GF-D8 (cell line): ENCODE measurements at places on chromosomes 11 and 22.

DNA sequence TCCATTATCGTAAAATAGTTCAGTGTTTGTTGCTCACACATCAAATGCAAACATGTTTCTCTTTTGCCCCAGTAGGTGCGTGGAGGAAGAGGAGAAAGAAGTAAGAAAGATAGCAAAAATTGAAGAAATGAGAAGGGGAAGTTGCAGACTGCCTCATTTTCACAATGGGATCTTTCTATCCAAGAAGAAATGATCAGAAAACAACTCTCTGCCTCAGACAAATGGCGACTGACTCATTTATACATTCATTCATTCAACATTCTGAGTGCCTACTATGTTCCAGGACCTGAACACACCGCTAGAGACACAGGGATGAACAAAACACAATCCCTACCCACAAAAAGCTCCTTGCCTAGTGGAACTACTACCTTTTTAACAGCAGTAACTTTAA, 367 bp downstream of the HPS5 start:
- DNase-seq, result no peak

GRCh38 chr11:63915961-63916836, 765 bp downstream of the RCOR2 start:
- DNase-seq, result no peak

GRCh38 chr22:46146329-46146728, 4.0 kb upstream of the PPARA start:
- no peak for DNase-seq

DNA sequence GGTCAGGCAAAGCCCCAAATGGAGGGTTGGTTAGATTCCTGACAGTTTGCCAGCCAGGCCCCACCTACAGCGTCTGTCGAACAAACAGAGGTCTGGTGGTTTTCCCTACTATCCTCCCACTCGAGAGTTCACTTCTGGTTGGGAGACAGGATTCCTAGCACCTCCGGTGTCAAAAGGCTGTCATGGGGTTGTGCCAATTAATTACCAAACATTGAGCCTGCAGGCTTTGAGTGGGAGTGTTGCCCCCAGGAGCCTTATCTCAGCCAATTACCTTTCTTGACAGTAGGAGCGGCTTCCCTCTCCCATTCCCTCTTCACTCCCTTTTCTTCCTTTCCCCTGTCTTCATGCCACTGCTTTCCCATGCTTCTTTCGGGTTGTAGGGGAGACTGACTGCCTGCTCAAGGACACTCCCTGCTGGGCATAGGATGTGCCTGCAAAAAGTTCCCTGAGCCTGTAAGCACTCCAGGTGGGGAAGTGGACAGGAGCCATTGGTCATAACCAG, 4.7 kb upstream of the TTC36 start:
- peak; percentile 25 for DNase-seq

DNA sequence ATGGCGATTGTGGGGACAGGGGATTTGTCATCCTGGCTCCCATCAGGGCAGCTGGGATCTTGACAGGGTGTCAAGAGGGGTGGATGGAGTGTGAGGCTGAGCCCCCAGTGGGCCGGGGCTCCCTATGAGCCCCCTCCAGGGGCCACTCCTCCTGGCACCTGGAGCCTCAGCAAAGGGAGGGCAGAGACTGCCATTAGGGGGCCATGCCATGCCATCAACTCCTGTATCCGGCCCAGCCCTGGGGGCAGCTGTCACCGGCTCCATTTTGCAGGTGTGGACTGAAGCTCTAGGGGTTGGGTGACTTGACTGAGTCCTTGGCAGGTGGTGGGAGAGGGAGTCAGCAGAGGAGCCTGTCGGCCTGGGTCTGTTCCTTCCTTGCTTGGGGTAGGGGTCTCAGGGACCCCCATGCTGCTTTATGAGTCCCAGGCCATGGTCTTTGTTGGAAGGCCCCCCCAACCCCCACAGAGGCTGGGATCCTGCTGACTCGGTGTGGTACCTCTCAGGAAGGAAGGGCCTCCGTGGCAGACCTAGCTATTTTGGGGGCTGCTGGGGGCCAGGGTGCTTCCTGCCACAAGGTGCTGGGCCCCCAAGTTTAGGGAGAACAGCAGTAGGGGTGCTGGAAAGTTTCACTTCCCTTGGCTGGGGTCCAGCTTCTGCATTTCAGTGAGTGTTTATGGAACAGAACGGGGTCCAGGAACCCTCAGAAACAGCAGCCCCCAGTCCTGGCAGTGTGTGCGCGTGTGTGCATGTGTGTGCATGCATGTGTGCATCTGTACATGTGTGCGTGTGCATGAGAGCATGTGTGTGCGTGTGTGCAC, 1.5 kb downstream of the ACY3 start:
- DNase-seq, result no peak

GRCh38 chr11:120883404-120884080, 140.4 kb upstream of the TBCEL start:
- no peak for DNase-seq

DNA sequence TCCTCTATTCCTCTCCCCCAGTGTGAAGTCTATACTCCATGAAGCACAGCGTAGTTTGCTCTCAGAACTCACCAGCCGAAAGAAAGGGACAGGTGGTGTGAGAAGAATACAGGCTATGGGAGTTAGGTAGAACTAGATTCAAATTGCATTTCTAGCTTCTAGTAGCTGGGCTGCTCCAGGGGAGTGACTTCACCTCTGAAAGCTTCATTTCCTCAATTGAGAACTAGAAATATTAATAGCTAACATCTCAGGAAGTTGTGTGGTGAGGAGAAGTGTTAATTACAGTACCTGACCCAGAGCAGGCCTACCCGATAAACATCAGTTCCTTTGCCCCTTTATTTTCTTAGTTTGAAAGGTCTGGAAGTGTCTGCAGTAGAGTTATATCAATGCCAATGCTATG, 484.7 kb upstream of the TENM4 start:
- DNase-seq, result no peak

DNA sequence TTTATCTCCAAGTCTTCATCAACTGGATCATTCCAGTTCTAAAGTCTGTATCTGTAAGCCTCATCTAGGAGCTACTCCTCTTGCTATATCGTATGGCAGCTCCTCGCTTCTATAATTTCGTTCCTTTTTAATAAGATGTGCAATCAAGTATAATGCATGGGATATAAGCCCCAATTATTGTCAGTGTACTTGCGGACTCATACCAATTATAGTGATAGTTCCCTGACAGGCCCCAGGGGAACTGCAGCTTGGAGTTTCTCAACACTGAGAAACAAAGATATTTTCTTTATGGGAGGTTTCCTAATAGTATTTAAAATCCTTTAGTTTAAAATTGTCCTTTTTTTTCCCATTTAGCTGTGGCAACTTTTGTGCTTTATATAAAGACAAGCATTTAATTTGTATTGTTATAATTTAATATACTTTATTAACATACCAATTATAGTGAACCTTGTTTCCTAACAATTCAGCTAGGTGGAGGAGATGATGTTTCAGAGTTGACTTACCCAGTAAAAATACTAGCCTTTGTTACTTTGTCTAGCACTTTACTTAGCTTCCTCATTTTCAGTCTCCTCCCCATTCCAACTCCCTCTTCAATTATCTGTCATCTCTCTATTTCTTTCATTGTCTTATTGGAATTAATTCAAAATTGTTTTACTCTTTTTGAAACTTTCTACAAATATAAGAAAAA, 25.3 kb upstream of the DDX17 start:
- DNase-seq, result no peak

DNA sequence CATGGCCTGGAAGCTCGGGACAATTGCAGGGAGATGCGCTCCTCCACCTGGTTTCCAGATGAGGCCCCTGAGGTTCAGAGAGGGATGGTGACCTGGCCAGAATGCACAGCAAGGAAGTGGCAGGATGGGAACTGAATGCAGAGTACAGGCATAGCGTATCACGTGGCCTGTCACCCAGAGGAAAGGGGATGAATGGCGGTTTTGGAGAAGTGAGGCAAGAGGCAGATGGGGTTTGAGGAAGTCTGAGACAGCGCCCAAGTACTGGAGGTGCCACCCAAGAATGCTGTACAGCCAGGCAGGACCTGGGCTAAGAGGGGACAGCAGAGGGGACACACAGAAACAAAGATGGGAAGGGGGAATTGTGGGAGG, 4.9 kb downstream of the RAB3IL1 start:
- peak; percentile 59 for DNase-seq

GRCh38 chr22:36332623-36333332, 55.0 kb downstream of the MYH9 start:
- DNase-seq, result peak; percentile 74

DNA sequence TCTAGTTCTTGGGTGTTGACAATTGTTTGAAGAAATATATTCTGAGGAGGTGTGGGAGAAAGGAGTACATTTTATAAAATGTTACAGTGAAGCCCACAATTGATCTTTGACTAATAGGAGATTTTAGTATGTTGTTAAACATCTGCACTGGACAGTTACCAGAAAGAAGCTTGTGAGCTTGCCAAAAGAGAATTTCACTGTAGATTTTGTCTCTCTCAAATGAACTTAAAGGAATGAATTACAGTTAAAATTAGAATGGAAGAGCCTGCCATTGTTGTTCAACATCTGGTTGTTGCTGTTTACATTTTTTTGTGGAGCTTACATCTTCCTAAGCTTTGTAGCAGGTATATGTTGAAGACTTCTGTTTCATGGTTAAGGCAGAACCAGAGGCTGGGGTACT, 620.5 kb upstream of the CCDC179 start:
- no peak for DNase-seq

DNA sequence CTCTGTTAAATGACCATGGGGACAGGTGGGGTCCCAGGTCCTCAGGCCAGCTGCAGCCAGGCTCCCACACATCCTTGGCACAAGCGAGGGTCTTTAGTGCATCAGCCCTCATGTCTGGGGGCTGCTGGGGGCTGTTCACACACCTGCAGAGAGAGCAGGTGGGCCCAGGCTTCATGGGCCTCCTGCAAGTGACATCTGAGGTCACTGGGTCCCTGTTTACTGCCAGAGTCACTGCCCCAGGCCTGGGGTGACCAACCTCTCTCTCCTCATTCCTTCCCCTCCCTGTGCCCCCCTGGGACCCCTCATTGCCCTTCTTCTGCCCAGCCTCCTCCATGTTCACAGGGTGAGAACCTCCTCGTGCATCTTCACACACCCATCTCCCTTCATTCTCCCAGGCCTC, 92.4 kb downstream of the RTL6 start:
- DNase-seq, result no peak
